ENCODE measurements at places on chromosomes 5 and 9. TPM values are rescaled to one million over a fixed set of nuclear protein-coding genes. Genes with fewer than 3 reads are reported as not detected.

PDE6A gene
- 0.11 TPM for total RNA-seq

ENTPD2 gene
- not detected for total RNA-seq

PCDH12 gene
- 18.7 TPM for total RNA-seq

SPATA31C1 gene
- not detected for total RNA-seq

HK3 gene
- total RNA-seq, result not detected

HMGXB3 gene
- 26.0 TPM for total RNA-seq

TXNDC8 gene
- not detected for total RNA-seq

Data from dermis lymphatic vessel endothelial cell (primary cell).